Stimulated activated naive B cell treated with anti-CD40 and anti-IgM and Interleukin-4, amounts not matched to agents 10 μg/mL and 1 μg/mL and 100 μg/mL, for 72 hours (primary cell): ENCODE measurements at places on chromosomes 3 and 15.

GRCh38 chr3:101143012-101143411 is 149.8 kb upstream of the ABI3BP start:
- no peak for DNase-seq

GRCh38 chr3:159951540-159951939 is 37.1 kb upstream of the IL12A start:
- no peak for DNase-seq

DNA sequence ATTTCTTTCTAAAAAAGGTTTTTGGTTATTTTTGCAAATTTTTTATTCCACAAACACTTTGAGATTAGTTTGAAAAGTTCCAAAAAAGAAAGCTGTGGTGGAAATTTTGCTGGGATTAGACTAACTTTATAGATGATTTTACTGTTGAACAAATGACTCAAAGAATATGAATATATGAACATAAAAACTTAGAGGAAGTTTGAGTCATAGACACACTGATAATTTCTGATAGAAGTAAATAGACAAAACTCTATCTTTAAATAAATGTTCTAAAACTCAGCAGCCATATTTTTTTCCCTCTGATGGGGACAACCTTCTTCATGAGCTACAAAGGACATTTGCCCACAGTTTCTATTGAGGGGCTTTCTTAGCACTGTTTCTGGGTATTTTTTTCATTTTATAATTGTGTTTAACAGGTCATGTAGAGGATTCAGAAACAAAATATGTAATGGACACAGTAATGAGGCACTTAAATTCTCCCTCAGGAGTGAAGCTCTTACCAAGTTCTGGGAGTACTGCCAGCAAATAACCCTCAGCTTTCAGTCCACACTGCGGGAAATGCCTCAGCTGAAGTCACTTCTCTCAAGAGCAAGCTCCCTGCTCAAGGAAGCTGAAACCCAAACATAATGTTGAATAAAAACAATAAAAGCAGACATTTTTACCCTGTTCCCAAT is 157.6 kb downstream of the NFKBIZ start:
- DNase-seq = no peak

- DNase-seq = no peak
Observed at GRCh38 chr3:54360320-54360719, 238.0 kb downstream of the CACNA2D3 start.

- no peak for DNase-seq
Observed at GRCh38 chr15:87365186-87365585, 891.4 kb downstream of the NTRK3 start.

- no peak for DNase-seq
Observed at GRCh38 chr3:158710601-158711000, 21.7 kb downstream of the RARRES1 start.

DNA sequence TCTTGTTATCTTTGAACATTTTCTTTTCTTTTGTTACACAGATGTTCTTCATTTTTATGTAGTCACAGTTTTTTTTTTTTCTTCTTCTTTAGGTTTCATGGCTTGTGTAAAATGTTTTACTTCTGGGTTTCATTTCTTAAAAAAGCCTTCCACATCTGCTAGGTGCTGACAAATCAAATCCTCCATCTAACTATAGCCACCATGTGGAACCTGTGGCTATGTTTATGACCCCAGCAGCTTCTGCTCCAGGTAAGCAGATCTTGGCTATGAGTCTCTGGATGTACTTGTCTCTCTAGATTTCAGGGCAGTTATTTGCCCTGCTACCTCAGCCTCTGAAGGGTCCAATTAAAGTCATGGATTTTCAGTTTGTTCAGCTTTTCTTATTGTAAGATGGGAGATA is 44.5 kb downstream of the OXSM start:
- DNase-seq = no peak

GRCh38 chr15:90033006-90033405 is 31.9 kb downstream of the ZNF710 start:
- no peak for DNase-seq

GRCh38 chr15:98421419-98422129 is 226.8 kb upstream of the IGF1R start:
- peak; percentile 27 for DNase-seq

DNA sequence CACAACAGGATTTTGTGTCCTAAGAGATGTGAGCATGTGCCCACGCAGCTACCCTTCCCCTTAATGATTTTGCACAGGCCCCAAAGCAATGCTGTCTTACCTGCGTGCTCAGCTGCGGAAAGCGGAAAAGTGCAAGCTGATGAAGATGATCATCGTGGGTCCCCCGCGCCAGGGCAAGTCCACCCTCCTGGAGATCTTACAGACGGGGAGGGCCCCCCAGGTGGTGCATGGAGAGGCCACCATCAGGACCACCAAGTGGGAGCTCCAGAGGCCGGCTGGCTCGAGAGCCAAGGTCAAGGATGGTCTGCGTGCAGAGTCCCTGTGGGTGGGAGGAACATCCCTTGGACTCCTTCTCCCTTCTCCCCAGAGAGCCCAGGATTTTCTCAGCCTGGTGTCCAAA is 103.1 kb downstream of the LRRK1 start:
- no peak for DNase-seq

DNA sequence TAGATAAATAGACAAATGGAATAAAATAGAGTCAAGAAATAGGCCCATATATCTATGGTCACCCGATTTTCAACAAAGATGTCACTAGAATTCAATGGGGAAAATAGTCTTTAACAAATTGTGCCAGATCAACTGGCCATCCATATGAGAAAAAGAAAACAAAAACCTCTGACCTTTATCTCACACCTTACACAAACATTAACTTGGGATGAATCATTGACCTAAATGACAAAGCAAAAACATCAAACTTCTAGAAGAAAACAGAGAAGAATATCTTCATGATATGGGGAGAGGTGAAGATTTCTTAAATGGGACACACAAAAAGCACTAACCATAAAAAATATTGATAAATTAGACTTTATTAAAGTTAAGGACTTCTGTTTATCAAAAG is 31.9 kb downstream of the ITGA11 start:
- DNase-seq = no peak

- DNase-seq = no peak
Observed at GRCh38 chr15:39051626-39052322, 487.2 kb upstream of the RASGRP1 start.

DNA sequence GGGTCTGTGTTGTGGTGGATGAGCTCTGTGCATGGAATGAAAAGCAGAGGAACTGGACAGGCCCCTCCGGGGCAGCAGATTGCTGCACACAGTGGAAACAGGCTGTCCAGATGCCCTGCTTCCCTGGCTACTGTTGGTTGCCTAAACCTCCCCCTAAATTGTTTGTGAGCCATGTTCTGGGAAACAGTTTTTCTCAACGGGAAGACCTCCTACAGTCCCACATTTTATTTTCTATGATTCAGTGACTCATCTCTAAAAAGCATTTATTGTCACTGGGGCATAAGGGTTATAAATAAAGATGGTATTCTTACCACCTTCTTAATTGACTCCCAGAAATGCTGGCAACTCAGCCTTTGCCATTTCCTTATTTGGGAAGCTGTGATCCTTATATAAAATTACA is 20.3 kb upstream of the PTPN9 start:
- DNase-seq = no peak

GRCh38 chr3:154188846-154189245 is 67.7 kb downstream of the ARHGEF26 start:
- no peak for DNase-seq

DNA sequence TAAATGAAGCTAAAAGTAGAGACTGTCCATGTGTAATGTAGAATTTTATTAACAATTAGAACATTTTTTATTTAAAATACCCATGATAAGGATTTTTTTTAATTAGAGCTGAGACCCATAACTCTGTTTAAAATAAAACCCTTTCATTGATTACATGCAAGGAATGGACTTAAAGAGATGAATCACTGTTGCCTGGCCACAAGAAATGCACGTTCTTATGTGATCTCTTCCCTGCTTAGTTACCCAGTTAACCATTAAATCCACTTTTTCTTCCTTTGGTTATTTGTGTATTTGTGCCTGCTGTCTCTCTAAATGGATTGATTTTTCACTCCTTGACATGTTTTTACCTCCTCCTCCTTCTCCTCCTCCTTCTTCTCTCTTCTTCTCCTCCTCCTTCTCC is 83.3 kb upstream of the SLITRK3 start:
- DNase-seq = no peak
